ENCODE measurements at places on chromosomes 4 and X.
A peak's percentile ranks its signal among the peaks of the same experiment; 100 is the strongest.

GRCh38 chr4:186606591-186606992 lies 51.2 kb upstream of the MTNR1A start:
- DNase-seq: peak; percentile 46

DNA sequence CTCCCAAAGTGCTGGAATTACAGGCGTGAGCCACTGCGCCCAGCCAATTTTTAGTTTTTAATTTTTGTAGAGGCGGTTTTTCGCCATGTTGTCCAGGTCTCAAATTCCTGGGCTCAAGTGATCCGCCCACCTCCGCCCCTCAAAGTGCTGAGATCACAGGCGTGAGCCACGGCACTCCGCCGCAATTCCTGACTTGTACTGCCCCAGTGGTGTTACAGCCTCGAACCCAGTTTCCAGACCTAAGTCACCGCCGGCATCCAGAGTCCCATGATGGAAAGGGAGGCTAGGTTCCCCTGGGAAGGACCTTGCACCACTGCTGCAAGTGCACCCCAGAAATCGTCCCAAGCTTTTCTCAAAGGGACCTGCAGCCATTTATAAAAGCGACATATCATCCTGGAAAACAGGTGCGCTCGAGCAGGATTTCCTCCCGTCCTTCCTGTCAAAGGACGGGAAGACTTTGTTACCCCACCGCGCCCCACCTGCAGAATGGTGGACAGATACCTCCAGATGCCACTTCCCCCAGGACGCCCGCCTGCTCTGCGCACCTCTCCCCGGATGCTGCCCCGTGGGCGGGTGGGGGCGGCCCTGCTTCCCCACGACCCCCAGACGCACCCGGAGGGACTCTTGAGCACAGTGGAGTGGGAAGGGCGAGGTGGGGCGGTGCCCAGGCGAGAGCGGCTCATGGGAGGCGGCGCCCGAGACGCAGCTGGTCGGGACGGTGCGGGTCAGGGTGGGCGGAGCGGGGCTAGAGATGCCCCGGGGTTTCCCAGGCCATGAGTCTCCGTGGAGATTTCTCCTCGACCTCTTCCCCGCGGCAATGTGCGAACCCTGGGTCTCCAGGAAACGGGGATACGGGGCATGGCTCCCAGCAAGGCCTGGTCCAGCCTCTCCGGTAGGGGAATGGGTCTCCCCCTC lies 947 bp upstream of the RPL10 start:
- DNase-seq: peak; percentile 71

DNA sequence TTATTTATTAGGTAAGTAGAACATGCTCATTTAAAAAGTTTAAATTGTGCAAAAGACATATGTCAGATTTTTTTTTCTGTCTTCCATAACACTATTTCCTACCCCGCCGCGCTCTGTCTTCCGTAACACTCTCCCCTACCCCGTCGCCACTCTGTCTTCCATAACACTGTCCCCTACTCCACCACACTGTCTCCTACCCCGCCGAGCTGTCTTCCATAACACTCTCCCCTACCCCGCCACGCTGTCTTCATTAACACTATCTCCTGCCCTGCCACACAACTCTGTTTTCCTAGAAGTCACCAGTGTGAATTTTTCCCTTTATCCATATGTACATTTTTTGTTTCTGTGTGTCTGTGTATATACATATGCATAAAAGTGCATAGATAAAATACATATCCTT lies 4.4 kb downstream of the MSMO1 start:
- no peak for DNase-seq

GRCh38 chr4:119715490-119716445 lies 87.2 kb upstream of the PDE5A start:
- DNase-seq: no peak

- no peak for DNase-seq
Observed at GRCh38 chr4:163991298-163991865, 496.9 kb downstream of the TMA16 start.

DNA sequence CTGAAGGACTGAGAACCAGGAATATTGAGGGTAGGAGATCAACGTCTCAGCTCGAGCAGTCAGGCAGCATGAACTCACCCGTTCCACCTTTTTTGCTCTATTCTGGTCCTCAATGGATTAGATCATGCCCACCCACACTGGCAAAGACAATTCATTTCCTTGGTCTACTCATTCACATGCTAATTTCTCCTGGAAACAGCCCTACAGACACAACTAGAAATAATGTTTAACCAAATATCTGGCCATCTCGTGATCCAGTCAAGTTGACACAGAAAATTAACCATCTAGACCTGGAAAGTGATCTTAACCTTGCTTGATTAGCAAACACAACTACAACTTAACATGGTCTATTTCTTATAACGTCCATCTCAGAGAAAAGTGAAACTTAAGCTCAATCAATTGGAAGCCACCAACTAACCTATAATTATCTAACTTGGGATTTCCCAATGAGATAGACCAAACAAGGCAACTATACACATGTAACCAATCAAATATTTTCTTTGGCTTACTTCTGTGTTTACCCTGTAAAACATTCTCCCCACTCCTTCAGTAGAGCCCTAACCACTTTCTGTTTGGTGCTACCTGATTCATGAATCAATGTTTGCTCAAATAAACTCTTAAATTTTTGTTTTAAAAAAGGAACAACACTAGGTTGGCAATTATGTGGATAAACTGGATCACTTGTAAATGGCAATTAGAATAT lies 69.7 kb upstream of the MAMLD1 start:
- DNase-seq: no peak

DNA sequence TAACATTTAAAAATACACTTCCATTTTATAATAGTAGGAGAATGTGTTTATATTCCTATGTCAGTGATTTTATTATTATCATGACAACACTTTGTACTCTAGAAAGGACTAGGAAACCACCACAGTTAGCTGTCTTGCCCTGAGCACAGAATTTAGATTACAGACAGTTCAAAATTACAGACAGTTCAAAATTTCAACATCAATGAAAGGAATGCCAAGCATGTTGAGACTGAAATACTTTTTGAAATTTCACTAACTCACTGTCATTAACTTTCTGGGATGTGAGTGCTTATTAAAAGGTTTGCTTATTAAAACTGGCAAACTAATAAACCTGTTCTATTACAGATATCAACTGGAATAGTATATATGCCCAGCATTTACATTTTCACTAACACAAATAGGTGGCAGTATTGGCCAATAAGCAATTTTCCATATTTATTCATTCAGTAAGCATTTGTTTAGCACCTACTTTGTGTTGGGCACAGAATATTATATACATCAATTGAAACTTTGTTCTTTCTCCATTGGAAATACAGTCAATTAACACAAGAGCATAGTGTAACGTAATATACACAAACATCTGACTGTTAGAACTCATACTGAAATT lies 179.4 kb downstream of the FBXW7 start:
- peak; percentile 57 for DNase-seq

- no peak for DNase-seq
Observed at GRCh38 chrX:68355629-68355920, 77.7 kb downstream of the OPHN1 start.

- no peak for DNase-seq
Observed at GRCh38 chrX:9087271-9088040, 53.5 kb upstream of the FAM9B start.

DNA sequence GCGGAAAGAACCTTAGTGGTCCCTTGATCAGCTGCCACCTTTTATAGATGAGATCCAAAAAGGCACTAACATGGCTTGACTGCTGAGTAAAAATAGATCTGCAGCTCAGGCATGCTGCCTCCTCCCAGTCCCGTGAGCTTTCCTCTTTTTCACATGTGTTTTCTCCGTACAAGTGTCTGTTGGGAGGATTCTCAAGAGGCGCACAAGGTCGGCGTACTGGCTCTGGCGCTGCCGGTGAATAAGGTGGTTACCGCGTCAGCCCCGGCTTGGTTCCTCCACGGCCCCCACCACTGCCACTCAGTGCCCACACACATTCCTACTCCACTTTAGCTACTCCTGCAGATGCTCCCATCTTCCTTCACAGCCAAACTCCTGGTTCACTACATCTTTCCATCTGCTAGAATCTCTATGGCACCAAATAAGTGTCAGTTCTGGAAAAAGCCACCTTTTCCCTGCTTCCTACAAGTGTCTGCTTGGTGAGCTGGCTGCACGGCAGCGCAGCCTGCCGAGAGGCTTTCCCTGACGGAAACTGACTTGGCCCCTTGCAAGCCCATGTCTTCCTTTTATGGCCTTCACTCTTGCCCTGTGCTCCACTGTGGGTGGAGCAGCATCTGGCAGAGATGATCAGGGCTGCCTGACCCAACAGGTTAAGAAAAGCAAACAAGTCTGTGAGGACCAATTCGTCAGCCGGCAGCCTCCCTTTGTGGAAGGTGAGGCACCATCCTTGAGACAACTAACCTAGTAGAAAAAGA lies 99.8 kb downstream of the KLHL8 start:
- DNase-seq: no peak

DNA sequence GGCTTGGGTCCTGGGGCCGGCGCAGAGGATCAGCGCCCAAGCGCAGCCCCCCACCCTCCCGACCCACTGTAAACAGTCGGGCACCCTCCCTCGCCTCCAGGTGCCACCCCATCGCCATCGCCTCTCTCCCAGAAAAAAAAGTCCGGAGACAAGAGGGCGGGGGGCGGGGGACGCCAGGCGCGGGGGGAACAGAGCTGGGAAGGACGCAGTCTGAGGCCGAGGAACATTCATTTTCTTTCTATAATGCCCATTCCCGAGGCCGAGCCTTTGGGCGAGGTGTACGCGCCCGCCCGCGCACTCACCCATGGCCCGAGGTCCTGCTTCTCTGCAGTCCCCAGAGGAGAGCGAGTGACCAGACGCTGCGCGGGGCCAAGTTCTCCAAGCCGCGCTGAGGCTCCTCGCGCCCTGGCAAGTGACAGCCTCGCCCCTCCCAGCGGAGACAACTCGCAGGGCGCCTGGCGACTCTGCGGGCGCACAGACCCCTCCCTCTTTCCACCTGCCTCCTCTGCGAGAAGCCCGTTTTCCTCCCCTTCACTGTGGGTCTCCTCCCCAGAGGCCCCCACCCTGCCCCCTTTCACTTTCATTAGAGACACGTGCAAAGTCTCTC lies 63.5 kb upstream of the WDR17 start:
- DNase-seq: peak; percentile 5

- DNase-seq: no peak
Observed at GRCh38 chrX:119411959-119412358, 12.8 kb downstream of the SLC25A43 start.

GRCh38 chr4:83179205-83179604 lies 64.7 kb upstream of the PLAC8 start:
- DNase-seq: no peak

GRCh38 chr4:144547678-144548298 lies 98.2 kb upstream of the HHIP start:
- no peak for DNase-seq

DNA sequence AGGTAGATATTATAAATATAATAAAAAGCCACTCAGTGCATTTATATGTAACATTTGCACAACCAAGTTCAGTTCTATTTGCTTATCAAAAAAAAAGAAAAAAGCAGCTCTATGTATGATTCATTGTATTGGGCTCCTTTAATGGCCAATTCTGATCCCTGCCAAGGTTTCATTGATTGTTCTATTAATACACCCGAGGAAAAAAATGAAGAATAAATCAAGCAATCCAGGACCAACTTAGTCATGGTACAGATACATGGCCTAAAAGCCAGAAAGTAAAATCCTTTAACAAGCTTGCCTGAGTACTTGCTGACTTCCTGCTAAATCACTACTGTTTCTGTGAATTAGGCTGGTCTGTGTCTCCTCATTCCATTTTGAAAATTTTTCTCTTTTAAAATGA lies 77.6 kb upstream of the PCDH7 start:
- no peak for DNase-seq

DNA sequence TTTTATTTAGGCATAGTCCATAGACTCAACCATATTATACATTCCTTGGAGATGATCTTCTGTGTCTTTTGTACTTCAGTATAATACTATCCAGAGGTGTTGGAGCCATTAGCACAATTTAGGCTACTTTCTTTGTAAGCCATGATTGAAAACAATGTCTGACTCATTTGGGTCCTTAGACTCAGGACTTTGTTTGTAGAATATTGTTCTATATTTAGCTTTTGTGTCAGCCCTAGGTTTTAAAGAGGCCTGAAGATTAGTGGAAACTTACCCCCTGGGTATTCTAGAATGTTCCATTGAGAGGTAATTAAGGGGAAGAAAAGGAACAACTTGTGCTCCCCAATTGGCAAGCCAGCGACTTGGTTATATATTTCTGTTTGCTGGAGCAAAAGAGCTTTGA lies 145.2 kb upstream of the SCML1 start:
- peak; percentile 59 for DNase-seq

DNA sequence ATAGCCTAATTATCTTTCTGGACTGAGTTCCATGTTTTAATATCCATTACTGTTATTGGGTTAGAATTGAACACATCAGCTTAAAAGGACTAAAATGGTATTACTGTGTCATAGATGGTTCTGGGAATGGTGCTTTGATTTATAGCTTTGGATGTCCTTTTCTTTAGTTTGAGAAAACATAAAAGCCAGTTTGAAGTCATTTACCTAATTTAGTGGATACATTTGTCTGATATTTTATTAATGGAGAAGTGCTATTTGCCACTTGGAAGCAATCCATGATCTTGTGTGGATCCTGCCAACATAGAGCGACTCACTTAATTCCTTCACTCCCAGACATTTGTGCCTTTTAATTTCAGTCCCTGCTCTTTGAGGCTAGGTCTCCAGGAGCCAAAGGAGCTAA lies 212.4 kb upstream of the PACRGL start:
- peak; percentile 25 for DNase-seq

DNA sequence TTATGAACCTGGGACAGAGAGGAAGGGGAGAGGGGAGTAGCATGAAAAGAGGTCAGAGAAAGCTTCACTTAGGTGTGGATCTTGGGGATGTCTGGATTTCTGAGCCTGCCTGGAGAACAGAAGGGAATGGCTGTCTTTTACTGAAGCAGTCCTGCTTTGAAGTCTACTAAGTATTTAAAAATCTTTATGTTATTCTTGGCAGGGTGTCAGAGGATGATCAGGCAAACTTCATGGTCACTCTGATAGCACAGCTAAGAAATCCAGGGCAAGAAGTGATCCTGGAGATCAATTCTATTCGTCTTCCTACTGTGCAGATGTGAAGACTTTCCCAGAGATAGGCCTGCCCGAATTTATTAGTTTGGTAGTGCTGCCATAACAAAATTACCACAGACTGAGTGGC lies 464.4 kb upstream of the BOD1L1 start:
- no peak for DNase-seq

DNA sequence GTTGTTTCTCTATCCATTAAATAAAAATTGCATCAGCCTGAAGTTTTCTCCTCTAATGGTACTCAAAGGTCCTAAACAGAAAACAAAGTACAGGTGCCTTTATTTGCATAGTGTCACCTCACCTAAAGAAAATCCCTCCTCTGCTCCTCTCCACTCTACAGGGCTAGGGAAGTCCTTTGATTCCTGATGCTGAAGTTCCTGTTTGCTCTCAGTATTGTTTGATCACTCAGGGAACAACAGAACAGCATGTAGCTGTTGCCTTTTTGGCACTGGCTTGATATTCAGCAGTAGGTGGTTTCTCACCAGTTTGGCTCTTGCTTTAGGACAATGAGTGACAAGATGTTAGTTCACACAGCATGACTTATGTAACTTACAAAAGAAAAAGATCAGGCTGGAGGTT lies 156.2 kb upstream of the SLC7A11 start:
- peak; percentile 30 for DNase-seq
